ENCODE measurements at places on chromosomes 6 and 20.

- DNase-seq = no peak
Measured at GRCh38 chr6:33787954-33788693, 806 bp downstream of the LEMD2 start.

DNA sequence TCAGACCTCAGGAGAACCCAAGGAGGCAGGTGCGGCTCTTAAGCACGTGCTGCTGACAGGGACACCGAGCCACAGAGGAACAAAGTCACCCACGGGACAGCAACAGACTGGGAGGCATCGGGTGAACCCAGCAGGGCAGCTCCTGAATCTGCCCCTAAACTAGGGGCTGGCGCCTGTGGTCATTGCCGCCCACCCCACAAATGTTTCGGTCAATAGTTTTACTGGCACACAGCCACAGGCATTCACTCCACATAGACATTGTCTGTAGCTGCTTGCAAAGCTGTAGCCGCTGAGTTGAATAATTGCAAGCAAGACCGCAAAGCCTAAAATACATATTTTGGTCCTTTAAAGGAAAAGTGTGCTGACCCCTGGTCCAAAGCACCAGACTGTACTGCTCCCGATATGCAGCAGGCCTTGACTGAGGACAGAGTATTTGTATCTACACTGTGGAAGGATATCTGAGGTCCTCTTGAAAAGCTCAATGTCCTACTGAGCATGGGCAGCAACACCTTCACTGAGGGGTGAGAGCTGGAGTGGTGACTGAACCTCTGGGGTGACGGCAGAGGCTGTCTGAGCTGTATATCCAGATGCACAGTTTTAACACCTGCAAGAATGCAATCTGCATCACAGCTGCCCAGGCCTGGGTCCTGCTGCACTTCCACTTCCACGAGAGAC, 310.3 kb downstream of the THBS2 start:
- DNase-seq = no peak

DNA sequence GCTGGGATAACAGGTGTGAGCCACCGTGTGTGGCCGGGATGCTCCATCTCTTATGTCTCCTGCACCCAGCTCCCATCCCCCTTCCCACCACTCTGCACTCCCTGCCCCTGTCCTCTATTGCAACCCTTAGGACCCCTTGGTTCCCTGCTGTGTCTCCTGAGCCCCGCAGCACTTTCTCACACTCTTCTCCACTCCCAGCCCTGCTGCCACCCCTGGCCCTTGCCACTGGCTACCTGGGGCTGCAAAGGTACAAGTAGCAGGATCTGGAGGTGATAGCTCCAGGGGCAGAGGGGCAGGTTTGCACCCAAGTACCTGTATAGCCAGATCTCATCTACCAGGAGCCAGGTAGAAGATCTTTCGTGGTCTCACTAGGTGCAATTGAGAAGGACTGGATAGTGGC, 6.6 kb upstream of the CPXM1 start:
- no peak for DNase-seq

GRCh38 chr6:20681243-20681684, 147.0 kb downstream of the CDKAL1 start:
- DNase-seq = no peak

- no peak for DNase-seq
Measured at GRCh38 chr20:18628330-18628920, 40.6 kb downstream of the DTD1 start.

DNA sequence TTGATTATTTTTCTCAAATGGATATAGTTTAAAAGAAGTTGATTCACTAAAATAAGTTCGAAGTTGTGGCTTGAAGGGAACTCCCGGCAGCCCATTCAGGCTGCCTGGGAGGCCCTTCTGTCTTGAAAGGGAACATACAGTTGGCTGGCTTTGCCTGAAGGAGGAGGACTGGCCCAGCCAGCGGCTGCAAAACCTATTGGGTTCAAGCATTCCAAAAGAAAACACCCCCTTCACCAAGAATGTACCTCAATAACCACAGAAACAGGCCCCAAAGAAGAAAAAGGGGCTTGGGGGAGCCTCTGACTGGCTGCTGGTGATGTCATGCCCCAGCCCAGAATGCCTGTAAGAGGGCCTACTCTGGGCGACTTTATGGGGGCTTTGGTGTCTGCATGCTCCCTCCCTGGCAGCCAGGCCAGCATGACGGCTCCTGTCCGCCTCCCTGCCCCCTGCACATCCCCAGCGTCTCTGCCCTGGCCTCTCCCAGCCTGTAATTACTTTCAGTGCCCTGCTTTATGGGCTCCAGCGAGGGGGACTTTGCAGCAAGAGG, 36.5 kb downstream of the MAFB start:
- DNase-seq = no peak

- no peak for DNase-seq
Measured at GRCh38 chr20:9375221-9375681, 139.1 kb upstream of the LAMP5 start.

DNA sequence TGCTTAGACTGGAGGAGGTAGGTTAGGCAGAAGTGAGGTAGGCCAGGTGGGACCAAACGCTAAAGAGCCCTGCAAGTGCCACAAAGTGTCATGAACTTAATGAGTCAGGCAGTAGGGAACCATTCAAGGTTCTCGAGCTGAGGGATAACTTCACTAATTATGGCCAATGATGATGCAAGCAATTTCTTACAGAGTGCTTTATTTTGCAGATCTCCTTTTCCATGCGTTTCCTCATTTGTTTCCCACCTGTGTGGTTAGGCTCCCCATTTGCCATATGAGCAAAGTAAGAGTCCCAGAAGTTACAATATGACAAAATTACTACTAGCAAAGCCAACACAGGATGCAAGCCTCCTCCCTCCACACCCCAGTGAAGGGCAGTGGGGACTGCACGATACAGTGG, 36.5 kb upstream of the PSMF1 start:
- DNase-seq = no peak

- no peak for DNase-seq
Measured at GRCh38 chr6:165983112-165984072, 184.3 kb downstream of the TBXT start.

DNA sequence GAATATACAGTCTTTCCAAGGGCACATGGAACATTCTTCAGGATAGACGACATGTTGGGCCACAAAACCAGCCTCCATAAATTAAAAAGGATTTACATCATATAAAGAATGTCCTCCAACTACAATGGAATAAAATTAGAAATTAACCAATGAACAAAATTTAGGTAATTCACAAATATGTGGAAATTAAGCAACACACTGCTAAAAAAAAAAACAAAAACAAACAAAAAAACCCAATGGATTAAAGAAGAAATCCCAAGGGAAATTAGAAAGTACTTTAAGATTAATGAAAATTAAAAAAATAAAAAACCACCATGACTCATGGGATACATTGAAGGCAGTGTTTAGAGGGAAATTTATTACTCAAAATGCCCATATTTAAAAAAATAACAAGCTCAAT, 21.4 kb upstream of the NT5E start:
- DNase-seq = no peak

DNA sequence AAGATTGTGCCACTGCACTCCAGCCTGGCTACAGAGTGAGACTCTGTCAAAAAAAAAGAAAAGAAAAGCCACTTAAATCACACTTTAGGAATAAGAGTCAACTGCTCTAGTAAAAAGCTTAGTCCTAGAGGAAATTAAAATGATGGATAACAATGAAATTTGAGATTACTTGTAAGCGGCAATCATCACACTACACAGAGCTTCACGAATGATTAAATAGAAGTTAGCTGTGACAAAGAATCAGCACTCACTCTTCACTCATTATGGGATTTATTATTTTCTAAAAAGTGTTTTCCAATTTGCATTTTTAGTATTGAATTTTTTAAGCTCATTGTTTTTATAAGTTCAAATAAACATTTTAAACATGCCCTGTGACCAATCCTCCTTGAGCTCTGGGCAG, 718.0 kb downstream of the UTRN start:
- no peak for DNase-seq

Measured in stimulated activated CD8-positive, alpha-beta memory T cell treated with anti-CD3 and anti-CD28 coated beads, Interleukin-4, amount 100 ng/mL, for 1 hour (primary cell).